Activated CD4-positive, alpha-beta memory T cell treated with anti-CD3 and anti-CD28 coated beads, Interleukin-2, amount 10 ng/mL, durations not matched to agents 7 days and 5 days (primary cell): ENCODE measurements at places on chromosomes 3 and 15. TPM values are rescaled to one million over a fixed set of nuclear protein-coding genes. Genes with fewer than 3 reads are reported as not detected.

PLSCR5 gene
- not detected for total RNA-seq

SRGAP3 gene
- total RNA-seq = 1.3 TPM

GRCh38 chr3:58502872-58503271 is 11.0 kb downstream of the KCTD6 start:
- no peak for DNase-seq

GRCh38 chr3:20041197-20041780 is 1.0 kb downstream of the KAT2B start:
- peak; percentile 87 for DNase-seq

GRCh38 chr3:184381261-184382224 is 1.7 kb downstream of the CHRD start:
- no peak for DNase-seq

DNA sequence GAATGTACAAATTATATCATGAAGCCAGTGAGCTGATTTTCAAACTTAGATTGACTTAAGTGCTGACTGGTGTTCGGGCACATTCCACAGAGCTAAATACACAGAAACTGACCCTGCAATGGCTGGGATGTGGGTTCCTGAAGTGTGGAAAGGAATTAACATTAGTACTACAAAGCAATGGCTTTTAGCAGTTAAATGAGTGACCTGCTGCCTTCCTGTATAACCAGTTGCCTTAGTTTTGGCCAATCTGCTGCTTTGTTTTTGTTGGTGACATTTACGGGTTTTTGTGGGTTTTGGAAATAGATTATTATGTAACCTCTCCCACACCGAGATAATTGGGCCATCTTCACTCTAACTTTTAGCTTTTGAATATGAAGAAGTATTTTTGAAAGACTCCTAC is 2.4 kb upstream of the SKIC8 start:
- no peak for DNase-seq
